ENCODE measurements at places on chromosomes 3 and 15.

GRCh38 chr3:117910820-117911521, 1123.7 kb downstream of the IGSF11 start:
- no peak for DNase-seq

DNA sequence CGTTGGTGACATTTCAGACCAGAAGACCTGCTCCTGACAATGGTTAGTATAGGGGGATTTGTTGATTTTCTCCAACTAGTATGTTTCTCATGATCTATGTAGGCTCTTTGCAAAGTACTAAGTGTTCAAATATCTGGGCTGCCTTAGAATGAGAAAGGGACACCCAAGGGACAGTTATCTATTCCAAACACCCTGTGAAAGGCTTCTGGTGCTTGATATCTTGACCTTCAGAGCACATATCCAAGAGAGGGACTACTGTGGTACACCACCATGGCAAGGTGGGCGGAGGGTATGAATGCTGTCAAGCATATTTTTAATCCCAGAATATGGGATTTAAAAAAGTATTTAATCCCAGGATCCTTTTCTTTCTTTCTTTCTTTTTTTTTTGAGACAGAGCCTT, 1.1 kb downstream of the FANCD2OS start:
- no peak for DNase-seq

GRCh38 chr3:122665226-122665786, 15.3 kb upstream of the PARP14 start:
- DNase-seq = no peak

DNA sequence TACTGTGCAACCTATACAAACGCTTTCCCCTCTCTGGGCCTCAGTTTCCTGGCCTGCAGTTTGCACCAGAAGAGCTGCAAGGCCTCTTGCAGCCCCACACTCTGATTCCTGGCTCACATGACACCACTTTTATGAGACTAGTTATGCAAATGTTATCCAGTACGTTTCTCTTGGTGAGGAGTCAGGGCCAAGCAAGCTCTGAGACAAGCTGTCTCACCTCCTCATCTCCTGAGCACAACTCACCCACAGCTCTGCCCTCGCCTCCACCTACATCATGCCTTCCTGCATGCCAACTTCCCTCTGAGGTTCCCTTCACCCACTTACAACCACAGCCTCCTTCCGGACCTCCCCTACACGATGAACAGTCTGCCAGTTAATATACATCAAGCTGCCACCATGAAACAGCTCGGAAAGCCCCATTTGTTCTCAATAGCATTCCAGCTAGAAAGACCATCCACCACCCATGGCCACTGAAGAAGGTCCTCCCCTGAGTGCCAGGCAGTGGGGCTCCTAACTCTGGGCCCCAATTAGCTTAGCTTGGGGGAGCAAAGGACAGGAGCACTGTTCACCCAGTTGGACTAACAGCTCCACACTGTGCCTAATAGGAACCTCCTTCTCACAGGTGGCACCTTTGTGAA, 25.0 kb downstream of the CRYGS start:
- DNase-seq = no peak

GRCh38 chr3:9316881-9317361, 45.9 kb upstream of the THUMPD3 start:
- DNase-seq = peak; percentile 73

- no peak for DNase-seq
Measured at GRCh38 chr3:159418571-159419526, 569.8 kb upstream of the IL12A start.

- DNase-seq = peak; percentile 12
Measured at GRCh38 chr3:59469948-59470723, 420.3 kb upstream of the CFAP20DC start.

DNA sequence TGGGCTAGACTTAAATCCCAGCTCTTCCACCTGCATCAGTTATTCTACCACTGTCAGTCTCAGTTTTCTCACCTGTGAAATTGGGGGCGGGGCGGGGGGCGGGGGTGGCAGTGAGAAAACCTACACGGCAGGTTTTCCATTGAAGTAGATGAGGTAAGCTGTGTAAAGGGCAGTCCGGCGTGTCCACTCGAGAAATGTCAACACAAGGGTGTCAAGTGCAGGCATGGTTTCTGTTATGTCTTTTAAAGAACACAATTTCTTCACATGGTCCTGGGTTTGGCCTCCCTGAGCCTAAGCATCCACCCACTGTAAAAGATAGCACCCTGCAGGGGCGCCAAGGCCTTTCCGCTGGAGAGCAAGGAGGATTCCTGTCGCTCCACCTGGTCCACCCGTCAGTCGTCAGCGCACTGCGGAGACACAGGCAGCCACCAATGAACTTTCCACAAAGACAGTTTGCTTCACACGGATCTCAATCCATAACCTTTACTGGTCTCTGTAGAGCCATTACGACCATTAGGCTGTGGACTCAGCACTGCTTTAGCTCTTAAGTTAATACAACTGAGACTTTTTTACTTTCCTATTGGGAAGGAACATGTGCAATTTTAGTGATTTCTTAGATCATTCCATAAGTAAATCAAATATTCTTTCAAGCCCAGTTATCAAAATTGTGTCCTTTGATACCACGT, 99.5 kb upstream of the FOXB1 start:
- no peak for DNase-seq

DNA sequence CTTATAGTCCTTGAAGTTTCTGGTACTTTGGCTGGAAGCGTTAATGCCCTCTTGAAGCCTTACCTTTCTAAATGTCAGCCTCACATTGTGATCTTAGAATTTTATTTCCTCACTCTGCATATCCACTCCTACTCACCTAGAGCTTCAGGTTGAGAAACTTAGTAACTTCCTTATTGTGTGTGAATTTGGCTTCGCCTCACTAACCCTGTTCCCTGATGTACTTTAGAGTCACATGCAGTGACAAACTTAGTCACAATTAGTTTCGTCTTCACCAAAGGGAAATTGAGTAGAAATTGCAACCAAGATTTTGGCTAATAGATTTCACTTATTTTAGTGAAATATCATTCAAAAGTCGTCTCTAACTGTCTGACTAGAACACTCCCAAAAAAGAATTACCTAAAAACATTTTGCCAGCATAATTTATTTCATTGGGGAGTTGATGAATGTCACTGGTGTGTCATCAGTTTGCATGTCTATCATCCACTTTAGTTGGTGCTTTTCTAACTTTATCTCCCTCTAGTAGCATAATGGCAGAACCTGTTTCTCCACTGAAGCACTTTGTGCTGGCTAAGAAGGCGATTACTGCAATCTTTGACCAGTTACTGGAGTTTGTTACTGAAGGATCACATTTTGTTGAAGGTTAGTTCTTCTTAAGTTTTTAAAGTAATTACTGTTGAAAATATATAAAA, 960 bp downstream of the MFN1 start:
- DNase-seq = no peak

DNA sequence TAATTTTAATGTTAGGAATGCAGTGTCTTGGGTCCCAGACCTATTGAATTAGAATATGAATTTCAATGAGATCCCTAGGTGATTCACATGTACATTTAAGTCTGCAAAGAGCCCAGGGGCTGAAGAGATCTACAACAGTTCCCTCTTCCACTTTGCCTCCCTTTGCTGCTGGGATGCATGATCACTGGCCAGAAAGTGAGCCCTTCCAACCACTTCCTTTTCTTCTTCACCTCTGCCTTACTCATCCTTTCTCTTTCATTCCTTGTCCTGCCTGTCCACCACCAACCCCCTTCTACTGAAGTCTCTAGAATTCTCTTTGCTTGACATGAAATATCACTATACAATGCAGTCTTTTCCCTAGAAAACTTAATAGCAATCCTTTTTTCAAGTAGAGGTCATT, 222.4 kb upstream of the LRIG1 start:
- peak; percentile 13 for DNase-seq

GRCh38 chr15:40891810-40892446, 2.3 kb upstream of the VPS18 start:
- peak; percentile 33 for DNase-seq

DNA sequence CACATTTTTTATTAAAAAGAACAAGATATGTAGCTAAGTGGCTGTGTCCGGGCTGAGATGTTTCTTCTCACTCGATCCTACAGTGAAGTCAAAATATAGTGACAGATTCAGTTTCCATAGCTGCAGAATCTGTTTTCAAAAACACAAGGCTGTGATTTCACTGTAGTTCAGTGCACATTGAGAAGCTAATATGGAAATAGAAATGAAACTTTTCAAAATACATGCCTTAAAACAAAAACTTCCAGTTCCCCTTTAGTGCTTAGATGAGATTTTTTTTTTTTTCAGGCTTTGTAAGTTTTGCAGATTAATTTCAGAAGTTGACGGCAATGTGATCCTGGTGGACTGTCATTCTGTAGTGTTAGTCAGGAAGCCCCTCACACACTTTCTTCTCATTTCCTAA, 23.8 kb upstream of the TRAK1 start:
- DNase-seq = peak; percentile 57

DNA sequence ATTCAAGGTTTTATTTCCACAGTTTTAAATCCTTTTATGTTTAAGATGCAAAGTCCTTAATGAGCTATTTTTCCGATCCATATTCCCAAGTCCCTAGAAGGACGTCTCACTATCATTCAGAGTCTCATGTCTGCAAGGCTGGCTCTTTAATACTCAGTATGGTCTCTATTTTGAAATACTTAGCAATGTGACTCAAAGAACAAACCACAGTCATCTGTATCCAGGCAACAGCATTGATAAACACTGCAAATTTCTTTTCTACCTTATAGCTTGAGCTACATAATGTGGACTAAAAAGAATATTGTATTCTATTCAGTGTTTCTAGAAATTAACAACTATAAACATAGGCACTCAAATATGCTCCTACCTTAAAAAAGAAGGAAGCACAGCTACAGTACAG, 588.3 kb upstream of the NAALADL2 start:
- peak; percentile 76 for DNase-seq

DNA sequence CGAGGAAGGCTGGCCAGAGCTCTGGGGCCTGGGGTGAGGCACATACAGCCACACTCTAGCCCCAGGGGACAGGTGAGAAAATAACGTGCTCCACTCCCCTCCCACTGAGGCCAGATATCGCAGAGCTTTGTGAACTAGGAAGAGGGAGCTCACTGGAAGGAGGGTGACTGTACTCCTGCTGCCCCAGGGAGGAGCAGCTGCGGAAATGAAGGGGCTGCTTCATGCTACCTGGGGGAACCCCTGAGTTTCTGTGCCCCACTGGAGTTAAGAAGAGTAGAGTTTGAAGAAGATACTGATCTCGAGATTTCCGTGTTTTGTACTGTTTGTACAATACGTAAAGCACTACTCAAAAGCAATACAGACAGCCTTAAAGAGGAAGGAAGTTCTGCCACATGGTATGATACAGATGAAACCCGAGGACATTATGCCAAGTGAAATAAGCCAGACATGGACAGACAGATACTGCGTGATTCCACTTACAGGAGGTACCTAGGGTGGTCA, 44.6 kb downstream of the CMTM6 start:
- no peak for DNase-seq

Measured in fibroblast of skin of abdomen (primary cell).